Cardiac fibroblast (primary cell): ENCODE measurements at places on chromosomes 7 and 10.

- DNase-seq: no peak
Measured at GRCh38 chr7:148474481-148475025, 116.0 kb upstream of the C7orf33 start.

GRCh38 chr7:114886241-114886640 is 35.7 kb upstream of the MDFIC start:
- no peak for DNase-seq

DNA sequence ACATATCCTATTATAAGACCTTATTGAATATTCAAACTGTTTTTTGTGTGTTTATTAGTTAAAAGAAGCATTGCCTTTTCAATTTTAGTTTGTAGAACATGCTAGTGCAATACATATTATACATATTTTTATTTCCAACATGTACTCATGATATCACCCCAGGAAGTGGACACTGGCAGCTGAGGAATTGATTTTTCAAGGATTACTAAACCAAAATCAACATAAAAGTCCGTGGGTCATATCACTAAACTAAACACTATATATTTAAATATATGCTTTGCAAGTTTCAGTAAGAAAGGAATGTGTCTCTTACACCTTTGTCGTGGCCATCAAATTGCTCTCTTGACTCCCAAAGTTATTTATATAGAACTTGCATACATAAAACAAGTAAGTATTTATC is 185.2 kb downstream of the AGMO start:
- no peak for DNase-seq

DNA sequence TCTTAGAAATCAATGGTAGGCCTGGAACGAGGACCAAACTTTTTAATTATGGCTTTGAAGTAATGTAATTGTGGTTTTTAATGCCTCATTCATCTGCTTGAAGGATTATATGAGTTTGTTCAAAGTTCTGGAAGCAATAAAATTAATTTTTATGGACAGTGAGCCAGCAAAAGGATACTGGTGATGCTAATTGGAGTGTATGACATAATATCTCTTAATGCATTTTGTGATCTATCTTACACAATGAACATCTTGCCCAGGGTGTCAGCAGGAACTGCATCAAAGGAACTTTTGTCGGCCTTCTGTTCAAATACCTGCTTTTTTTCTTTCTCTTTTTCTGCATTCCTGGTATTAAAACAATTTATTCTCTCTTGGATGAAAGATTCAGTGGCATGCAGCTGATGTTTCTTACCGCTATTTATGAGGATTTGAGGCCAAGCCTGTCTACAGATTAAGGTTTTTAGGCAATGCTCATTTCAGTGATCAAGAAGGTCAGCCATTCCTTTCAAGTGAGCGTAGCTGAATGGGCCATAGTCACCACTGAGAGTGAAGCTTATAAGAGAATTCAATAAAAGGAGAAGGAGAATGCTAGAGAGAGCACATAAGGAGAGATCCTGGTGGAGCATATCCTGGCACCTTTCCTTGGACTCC is 974.8 kb downstream of the SORCS3 start:
- DNase-seq: no peak

DNA sequence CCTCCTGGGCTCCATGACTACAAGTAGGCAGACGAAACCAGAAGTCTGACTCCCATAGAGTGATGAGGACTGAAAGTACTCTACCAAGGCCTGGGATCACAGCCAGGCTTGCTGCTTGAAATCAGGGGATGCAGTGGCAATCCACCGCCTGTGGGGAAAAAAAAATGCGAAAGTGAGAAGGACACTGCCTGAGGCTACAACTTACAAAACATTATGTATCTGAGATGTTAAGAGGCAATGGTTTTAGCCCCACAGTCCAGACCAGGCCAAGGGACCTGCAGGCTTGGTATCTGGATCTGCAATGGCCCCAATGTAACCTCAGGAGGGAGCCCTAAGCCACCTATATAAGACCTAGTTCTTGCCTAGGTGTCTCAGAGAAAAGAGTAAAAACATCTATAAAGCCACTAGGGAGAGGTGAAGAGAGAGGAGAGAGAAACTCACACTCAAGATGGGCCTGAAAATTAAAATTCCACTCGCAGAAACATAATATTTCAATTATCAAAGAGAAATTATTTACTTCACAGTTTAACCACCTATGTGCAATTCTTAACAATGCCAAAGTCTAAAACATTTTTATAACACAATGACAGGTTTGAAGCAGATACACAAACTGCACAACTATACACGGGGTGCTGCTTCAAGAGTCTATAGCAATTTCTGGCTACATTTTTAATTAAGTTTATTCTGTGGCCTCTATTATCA is 13.9 kb downstream of the DNAJC1 start:
- DNase-seq: peak; percentile 77

DNA sequence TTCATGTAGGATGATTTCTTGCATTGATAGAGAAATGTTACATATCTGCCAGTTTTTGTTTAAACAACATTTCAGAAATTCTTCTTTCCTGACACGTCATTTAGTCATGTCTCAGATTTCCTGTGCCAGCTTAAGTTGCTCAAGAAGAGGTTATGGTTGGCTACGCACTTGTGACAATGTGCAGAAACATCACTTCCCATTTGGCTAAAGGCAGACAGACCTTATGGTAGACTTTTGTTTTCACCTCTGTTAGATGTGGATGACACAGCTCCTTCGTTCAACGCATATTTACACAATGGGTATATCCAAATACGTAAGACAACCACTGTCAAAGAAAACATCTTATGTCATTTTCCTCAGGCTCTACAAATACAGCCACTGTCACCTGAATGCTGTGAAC is 125.8 kb downstream of the DOCK4 start:
- DNase-seq: peak; percentile 99

DNA sequence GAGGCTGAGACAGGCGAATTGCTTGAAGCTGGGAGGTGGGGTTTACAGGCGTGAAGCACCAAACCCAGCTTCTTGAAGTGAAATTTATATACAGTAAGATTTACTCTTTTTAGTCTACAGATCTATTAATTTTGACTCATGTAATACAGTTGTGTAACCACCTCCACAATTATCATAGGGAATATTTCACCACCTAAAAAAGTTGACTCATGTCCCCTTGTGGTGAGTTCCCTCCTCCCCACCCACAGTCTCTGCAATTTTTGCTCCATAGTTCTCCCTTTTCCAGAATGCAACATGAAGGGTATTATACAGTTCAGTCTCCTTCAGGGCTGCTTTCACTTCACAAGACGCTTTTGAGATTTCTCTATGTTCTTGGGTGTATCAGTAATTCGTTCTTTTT is 156.8 kb downstream of the FAM107B start:
- DNase-seq: peak; percentile 71

- DNase-seq: peak; percentile 28
Measured at GRCh38 chr10:132257271-132257670, 50.5 kb downstream of the STK32C start.

DNA sequence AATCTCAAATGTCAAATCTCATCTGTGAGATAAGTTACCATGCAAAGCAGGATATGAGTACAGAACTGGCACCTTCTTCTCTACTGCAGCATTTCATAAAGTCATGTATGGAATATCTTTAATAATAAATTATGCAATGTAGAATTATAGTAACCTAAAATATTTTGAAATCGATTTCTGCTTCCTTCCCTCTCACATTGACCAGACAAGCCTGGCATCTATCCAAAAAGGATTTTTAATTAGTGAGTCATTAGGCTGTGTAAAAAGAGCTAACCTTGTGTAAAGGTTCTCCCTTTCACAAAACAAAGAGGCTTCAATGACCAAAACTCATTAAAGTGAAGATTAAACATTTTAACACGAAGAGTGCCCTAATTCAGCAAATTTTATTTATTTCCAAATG is 48.8 kb upstream of the EXOC6 start:
- peak; percentile 23 for DNase-seq

DNA sequence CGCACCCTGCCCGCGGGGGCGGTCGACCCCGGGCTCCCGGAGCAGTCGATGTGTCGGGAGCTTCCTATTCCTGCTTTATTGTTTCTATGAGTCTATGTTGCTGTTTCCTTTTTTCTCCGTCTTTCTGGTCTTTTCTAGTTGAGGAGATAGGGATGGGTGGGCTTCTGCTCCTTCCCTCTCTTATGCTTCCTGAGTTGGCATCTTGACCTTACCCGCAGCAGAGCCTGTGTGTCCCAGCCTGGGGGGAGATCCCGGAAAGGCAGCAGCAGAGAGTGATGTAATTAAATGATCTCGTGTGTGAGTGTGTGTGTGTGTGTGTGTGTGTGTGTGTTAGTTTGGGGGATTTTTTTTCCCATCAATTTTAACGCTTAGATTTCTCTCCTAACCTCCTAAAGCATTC is 486 bp upstream of the SORCS1 start:
- DNase-seq: no peak
